Urinary bladder (tissue), 4 donors: ENCODE measurements at places on chromosomes 6 and 20. TPM values are rescaled to one million over a fixed set of nuclear protein-coding genes. Genes with fewer than 3 reads are reported as not detected.

The TBC1D22B gene
- total RNA-seq, result 5.7 TPM

The GNAS-AS1 gene
- total RNA-seq, result 1.4 TPM

The ULBP2 gene
- total RNA-seq, result 0.26 TPM

The CCN5 gene
- total RNA-seq, result not detected

The GRIK2 gene
- total RNA-seq, result 32.3 TPM

The ADGB gene
- 0.05 TPM for total RNA-seq

The KCNQ2 gene
- 2.1 TPM for total RNA-seq

The FLRT3 gene
- 53.7 TPM for total RNA-seq

The SLC4A11 gene
- 0.37 TPM for total RNA-seq
